Activated CD4-positive, alpha-beta T cell treated with anti-CD3 and anti-CD28 coated beads, Interleukin-2, amount 10 ng/mL, durations not matched to agents 7 days and 5 days (primary cell): ENCODE measurements at places on chromosomes 2 and 18. TPM values are rescaled to one million over a fixed set of nuclear protein-coding genes. Genes with fewer than 3 reads are reported as not detected.

DNA sequence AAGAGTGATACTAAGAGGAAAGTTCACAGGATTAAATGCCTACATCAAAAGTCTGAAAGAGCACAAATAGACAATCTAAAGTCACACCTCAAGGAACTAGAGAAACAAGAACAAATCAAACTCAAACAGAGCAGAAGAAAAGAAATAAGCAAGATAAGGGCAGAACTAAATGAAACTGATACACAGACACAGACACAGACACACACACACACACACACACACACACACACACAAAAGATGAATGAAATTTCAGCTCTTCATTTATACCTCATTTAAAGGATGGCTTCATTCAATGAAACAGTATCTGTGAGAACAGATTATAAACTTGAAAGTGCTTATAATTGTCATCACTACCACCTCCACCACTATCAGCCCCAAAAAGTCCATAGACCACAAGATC lies 428.9 kb downstream of the MBD2 start:
- no peak overlapping the region for H3K27ac ChIP-seq
- no peaks in the 10 kb centered on the region for H3K36me3 ChIP-seq
- H3K4me1 ChIP-seq, result no peaks in the 10 kb centered on the region
- no peak overlapping the region for H3K4me3 ChIP-seq
- no peaks in the 10 kb centered on the region for H3K27me3 ChIP-seq

DNA sequence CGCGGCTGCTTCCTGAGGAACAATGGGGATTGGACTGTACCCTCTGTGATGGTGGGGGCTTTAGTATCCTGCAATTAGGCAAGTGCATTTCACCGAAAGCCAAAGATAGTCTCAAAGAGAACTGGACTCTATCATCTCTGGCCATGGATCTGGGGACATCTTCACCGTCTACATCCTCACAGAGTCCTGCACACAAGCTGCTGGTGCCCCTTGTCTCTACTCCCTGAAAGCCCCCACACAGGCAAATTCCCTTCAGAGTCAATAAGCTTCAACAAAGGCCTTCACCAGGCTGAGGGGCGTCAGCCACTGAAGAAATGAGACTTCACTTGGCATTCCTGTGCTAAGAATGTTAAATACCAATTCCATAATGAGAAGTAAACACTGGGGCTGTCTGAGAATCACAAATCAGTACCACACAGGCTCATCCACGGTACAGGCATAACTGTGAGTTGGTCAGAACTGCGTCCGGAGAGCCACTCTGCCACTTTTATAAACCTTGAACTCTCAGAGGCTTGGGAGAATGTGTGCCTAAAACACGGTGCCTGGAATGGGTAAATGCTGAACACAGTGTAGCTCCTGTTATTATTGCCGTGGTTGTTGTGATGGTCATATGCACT lies 432.7 kb downstream of the ZNF521 start:
- no peaks in the 10 kb centered on the region for H3K4me1 ChIP-seq
- H3K4me3 ChIP-seq, result no peak overlapping the region
- DNase-seq, result no peak
- H3K27ac ChIP-seq, result no peak overlapping the region
- H3K27me3 ChIP-seq, result peaks cover 4% of the 10 kb centered on the region
- H3K36me3 ChIP-seq, result no peaks in the 10 kb centered on the region

DNA sequence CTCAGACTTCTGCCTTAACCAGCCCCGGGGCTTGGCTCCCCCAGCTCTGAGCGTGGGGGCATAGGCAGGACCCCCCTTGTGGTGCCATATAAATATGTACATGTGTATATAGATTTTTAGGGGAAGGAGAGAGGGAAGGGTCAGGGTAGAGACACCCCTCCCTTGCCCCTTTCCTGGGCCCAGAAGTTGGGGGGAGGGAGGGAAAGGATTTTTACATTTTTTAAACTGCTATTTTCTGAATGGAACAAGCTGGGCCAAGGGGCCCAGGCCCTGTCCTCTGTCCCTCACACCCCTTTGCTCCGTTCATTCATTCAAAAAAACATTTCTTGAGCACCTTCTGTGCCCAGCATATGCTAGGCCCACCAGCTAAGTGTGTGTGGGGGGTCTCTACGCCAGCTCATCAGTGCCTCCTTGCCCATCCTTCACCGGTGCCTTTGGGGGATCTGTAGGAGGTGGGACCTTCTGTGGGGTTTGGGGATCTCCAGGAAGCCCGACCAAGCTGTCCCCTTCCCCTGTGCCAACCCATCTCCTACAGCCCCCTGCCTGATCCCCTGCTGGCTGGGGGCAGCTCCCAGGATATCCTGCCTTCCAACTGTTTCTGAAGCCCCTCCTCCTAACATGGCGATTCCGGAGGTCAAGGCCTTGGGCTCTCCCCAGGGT lies 5.5 kb downstream of the CTDSP1 start:
- H3K27me3 ChIP-seq, result no peaks in the 10 kb centered on the region
- H3K27ac ChIP-seq, result peak overlapping the region; percentile 81
- peaks cover 60% of the 10 kb centered on the region for H3K4me1 ChIP-seq
- H3K4me3 ChIP-seq, result peak overlapping the region; percentile 59
- no peak for DNase-seq
- H3K36me3 ChIP-seq, result peaks cover 39% of the 10 kb centered on the region

MYO1B gene
- total RNA-seq, result 0.74 TPM

GRCh38 chr2:37119157-37119556 lies 34.8 kb downstream of the GPATCH11 start:
- H3K4me1 ChIP-seq, result peaks cover 9% of the 10 kb centered on the region
- no peaks in the 10 kb centered on the region for H3K27me3 ChIP-seq
- no peak overlapping the region for H3K27ac ChIP-seq
- H3K36me3 ChIP-seq, result peaks cover 49% of the 10 kb centered on the region

LOXL3 gene
- 0.12 TPM for total RNA-seq

FN1 gene
- total RNA-seq, result 0.60 TPM

DNA sequence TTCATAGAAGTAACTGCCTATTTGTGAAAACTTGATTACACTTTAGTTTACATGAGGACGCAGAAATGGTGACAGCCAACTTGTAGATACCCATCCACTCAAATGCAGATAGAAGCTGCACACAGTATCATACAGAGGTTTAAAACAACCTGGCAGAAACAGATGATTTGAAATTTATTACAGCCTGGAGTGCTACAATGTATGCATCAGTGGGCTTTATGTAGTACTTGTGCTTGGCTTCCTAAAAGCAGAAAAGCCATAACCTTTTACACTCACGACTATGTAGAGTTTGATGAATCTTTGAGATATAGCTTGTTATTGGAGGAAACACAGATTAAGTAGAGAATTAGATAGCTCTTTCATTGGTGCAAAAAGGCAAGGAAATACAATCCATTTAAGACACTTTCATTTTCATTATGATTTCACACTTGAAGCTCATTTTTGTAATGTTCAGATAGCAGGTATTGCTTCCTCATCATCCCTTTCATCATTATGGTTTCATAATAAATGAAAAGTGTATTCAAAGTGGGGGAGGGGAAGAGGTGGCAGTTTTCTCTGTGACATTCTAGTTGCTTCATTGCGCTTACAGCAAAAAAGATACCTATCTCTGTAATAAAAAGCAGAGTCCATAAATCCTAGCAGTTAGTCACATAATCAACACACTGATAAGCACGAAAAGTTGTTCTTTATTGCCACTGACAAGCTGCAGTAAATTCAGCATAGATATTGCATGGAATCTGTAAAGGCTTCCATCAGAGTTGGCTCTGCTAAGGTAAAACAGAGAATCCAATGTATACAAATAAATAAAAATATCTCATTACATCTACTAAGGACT lies 789.8 kb upstream of the FSHR start:
- H3K36me3 ChIP-seq, result no peaks in the 10 kb centered on the region
- peaks cover 21% of the 10 kb centered on the region for H3K4me1 ChIP-seq
- H3K27me3 ChIP-seq, result peaks cover 2% of the 10 kb centered on the region
- peak overlapping the region; percentile 61 for H3K27ac ChIP-seq
- DNase-seq, result no peak
- peak overlapping the region; percentile 16 for H3K4me3 ChIP-seq

C2orf81 gene
- total RNA-seq, result 3.3 TPM

IKZF2 gene
- 5.1 TPM for total RNA-seq

- no peaks in the 10 kb centered on the region for H3K36me3 ChIP-seq
- no peak for DNase-seq
- H3K4me1 ChIP-seq, result peaks cover 2% of the 10 kb centered on the region
- H3K27ac ChIP-seq, result no peak overlapping the region
- no peak overlapping the region for H3K4me3 ChIP-seq
- H3K27me3 ChIP-seq, result no peaks in the 10 kb centered on the region
These were observed 11.2 kb upstream of the EFR3B start for GRCh38 chr2:25030702-25031101.

FLACC1 gene
- 4.4 TPM for total RNA-seq

DNA sequence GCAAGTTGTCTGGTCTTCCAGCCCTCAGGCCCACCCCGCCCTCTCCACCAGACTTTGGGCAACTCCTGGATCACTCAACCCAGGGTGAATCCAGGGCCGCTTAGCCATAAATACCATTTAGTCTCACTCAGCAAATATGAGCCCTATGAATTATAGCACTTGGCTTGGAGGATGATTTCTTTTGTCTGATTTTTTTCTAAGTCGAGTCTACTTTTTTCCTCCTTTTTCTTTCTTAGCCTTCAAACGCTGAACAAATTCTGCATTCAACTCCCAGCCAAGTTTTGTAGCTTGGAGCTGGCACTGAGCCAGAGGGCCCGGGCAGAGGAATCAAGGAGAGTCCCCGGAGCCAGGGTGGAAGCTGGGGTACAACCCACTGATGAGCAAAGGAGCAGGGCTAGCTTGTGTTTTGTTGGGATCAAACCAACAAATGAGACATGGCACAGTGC lies 48.7 kb downstream of the SERTAD2 start:
- no peak for DNase-seq
- no peak overlapping the region for H3K27ac ChIP-seq
- peaks cover 25% of the 10 kb centered on the region for H3K4me1 ChIP-seq
- H3K27me3 ChIP-seq, result no peaks in the 10 kb centered on the region
- no peak overlapping the region for H3K4me3 ChIP-seq
- peaks cover 4% of the 10 kb centered on the region for H3K36me3 ChIP-seq

IL18R1 gene
- 22.1 TPM for total RNA-seq

RFX8 gene
- total RNA-seq, result 2.1 TPM

- DNase-seq, result no peak
- H3K27ac ChIP-seq, result no peak overlapping the region
- no peak overlapping the region for H3K4me3 ChIP-seq
- no peaks in the 10 kb centered on the region for H3K27me3 ChIP-seq
These were observed 34.2 kb downstream of the ASXL2 start for GRCh38 chr2:25844089-25844488.
